ENCODE measurements at places on chromosomes 12 and 14. TPM values are rescaled to one million over a fixed set of nuclear protein-coding genes. Genes with fewer than 3 reads are reported as not detected.

DNA sequence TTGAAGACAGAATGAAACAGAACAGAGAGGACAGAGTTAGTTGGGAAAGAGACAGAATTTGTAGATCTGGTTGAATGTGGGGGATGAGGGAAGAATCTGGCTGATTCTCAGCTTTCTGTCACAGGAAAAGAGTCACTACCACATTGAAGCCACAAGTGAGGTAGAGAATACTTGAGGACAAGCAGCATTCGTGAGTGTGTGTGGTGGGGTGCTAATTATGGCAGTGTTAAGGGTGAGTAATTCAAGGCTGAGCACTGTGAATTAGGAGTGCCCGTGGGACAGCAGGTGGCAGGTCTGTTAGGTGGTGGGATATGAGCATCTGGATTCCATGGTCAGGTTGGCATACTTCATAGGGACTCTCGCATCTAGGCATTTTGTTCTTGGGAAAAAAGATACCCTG lies 347.4 kb upstream of the PRICKLE1 start:
- no peaks in the 10 kb centered on the region for H3K27me3 ChIP-seq
- H3K27ac ChIP-seq: no peak overlapping the region
- H3K4me1 ChIP-seq: no peaks in the 10 kb centered on the region
- H3K36me3 ChIP-seq: no peaks in the 10 kb centered on the region
- no peak for DNase-seq

The TSPAN19 gene
- total RNA-seq: 4.3 TPM

- H3K27me3 ChIP-seq: no peaks in the 10 kb centered on the region
- no peaks in the 10 kb centered on the region for H3K36me3 ChIP-seq
- no peak overlapping the region for H3K27ac ChIP-seq
- no peak overlapping the region for H3K4me3 ChIP-seq
- DNase-seq: no peak
These were observed 256.6 kb upstream of the PPFIA2 start for GRCh38 chr12:82015623-82016347.

DNA sequence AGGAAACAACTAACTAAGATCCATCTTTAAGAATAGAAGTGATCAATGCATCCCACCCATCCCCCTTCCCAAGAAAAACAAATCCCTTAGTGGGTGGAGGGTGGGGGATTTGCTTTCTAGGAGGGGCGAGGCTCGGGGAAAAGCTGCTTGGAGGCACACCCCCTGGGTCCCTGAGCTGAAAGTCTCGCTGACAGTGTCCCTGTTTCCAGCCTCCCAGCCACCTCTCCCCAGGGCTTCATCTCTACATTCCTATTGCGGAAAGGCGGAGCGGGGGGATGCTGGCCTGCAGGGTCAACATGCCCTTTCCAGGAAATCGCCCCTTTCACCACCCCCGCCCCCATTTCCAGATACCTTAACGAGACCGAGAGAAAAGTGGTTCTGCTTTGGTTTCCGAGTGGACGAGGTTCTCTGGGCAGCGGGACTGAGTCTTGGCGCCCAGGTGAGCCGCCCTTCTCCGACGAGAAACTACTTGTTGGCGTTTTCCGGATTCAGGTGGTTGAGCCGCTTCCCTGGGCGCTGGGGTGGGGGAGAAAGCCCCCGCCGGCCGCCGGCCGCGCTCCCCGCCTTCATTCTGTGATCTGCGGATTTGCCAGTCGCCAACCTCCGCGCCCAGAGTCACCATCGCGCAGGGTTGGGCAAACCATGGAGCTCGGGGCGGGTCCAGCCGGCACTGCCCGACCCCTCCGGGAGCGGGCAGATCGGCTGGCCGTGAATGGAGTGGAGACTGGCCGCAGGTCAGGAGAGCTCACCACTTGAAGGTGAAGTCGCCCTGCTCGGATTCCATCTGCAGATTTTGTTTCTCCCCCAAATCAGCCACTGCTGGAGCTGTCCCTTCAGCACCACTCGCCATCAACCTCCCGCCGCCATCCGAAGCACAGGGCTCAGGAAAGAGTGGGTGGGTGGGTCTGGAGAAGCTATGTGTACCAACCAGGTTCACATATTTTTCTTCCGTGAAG lies 505 bp downstream of the KCNC2 start:
- H3K36me3 ChIP-seq: no peaks in the 10 kb centered on the region
- H3K4me1 ChIP-seq: peaks cover 4% of the 10 kb centered on the region
- H3K27ac ChIP-seq: no peak overlapping the region

DNA sequence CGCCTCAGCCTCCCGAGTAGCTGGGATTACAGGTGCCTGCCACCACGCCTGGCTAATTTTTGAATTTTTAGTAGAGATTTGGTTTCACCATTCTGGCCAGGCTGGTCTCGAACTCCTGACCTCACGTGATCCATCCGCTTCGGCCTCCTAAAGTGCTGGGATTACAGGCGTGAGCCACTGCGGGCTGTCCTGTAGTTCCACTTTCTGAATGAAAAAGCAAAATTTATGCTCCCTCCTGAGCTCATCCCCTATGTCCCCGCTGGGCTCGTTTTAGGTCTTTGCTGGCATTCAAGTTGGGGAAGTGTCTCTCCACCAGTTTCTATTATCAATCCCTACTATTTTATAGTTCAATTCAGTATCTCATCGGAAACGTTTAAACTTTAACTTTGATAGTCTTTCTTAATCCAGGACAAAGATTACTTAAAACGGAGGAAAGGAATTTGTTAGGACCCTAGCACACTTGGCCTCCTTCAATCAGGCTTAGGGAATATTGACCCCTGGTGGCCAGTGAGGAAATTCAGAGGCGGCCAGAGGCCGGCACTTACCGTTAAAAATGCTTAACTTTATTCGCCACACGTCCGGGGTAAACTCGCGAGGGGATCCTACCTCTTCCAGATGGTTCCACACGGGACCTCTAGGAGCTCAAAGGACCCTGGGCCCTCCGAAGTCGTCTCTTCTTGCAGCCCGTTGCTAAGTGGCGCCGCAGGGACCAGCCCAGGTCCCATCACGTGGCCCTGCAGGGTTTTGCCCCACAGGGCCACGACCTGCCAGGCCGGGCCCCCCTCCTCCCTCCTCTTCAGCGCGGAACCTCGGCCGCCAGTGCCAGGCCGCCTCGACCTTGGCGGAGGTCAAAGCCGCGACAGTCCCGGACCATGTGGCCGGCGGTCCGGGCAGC lies 11.4 kb upstream of the DNAL1 start:
- peak; percentile 75 for DNase-seq
- peaks cover 4% of the 10 kb centered on the region for H3K4me1 ChIP-seq
- no peaks in the 10 kb centered on the region for H3K36me3 ChIP-seq
- no peak overlapping the region for H3K27ac ChIP-seq
- peaks cover 36% of the 10 kb centered on the region for H3K27me3 ChIP-seq

The GLT8D2 gene
- total RNA-seq: 1.9 TPM

The SMCO2 gene
- not detected for total RNA-seq

GRCh38 chr12:2944401-2945047 lies 14.7 kb upstream of the TEAD4 start:
- peak; percentile 73 for DNase-seq
- H3K4me1 ChIP-seq: no peaks in the 10 kb centered on the region
- H3K27me3 ChIP-seq: no peaks in the 10 kb centered on the region
- H3K36me3 ChIP-seq: no peaks in the 10 kb centered on the region
- no peak overlapping the region for H3K4me3 ChIP-seq
- H3K27ac ChIP-seq: no peak overlapping the region
